Activated CD8-positive, alpha-beta memory T cell treated with anti-CD3 and anti-CD28 coated beads, Interleukin-2, amount 10 ng/mL, durations not matched to agents 7 days and 5 days (primary cell): ENCODE measurements at places on chromosomes 7 and 10. TPM values are rescaled to one million over a fixed set of nuclear protein-coding genes. Genes with fewer than 3 reads are reported as not detected.

CCDC172 gene
- not detected for total RNA-seq

SPDYE6 gene
- total RNA-seq = not detected

ADAM8 gene
- total RNA-seq = 173 TPM

CPA1 gene
- not detected for total RNA-seq

AGR2 gene
- total RNA-seq = not detected

SKIDA1 gene
- total RNA-seq = 0.29 TPM
